Left hindlimb (tissue), 1 donor: ENCODE measurements at places on chromosomes 6 and 20.

GRCh38 chr20:21357844-21358243, 39.5 kb downstream of the NKX2-4 start:
- DNase-seq: no peak

DNA sequence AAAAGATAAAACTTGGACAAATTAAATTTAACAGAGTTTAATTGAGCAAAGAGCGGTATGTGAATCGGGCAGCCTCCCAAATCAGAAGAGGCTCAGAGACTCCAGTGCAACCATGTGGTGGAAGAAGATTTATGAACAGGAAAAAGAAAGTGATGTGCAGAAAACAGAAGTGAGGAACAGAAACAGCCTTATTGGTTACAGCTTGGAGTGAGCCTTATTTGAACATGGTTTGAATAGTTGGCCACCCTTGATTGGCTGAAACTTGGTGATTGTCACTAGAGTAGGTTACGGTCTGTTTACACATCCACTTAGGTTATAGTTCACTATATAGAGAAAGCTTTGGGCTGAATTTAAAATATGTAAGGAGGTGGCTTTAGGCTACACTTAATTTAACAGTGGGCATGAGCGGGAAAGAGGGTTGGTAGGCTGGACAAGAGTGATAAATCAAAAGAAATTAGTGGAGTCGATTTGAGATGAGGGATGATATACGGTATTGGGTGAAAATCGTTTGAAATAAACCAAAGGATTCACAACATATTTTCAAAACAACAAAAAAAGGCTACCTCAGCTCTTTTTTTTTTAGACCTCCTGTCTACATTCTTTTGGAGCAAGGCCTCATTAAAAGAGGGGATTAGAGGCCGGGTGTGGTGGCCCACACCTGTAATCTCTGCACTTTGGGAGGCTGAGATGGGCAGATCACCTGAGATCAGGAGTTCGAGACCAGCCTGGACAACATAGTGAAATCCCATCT, 84.3 kb upstream of the PREP start:
- DNase-seq: no peak

- DNase-seq: no peak
Measured at GRCh38 chr6:114007516-114007915, 36.6 kb upstream of the HDAC2 start.

DNA sequence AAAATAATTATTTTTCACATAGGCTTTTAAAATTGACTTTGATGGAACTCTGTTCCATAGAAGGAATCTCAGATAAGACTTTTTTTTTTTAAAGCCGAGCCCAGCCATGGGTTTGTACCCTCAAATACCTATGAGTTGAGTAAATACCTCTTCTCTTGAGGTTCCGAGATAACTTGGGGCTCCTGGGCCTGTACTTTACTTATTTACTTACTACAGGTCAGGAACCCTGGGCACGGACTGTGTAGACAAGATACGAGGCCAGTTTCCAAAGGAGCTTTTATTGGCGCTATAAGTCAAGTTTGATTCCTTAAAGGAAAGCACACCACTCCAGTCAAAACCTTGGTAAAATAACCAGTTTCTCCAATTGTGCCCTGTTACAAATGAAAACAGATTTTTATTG, 7.5 kb downstream of the AFG1L start:
- no peak for DNase-seq

DNA sequence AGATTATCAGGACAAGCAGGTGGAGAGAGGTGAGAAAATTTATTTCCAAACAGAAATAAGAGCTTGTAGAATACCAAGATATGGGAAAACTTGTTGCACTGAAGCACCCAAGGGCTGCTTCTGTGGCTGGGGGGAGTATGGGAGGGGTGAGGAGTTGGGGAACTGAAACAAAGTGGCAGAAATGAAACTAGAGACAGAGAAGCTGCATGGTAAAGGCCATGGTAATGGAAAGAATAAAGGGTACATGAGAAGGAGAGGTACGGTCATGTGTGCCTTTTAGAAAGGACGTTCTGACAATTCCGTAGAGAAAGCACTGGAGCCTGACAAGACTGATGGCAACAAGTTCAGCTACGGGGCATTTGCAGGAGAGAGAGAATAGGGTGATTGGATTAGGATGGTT, 51.6 kb upstream of the RIN2 start:
- DNase-seq: no peak

DNA sequence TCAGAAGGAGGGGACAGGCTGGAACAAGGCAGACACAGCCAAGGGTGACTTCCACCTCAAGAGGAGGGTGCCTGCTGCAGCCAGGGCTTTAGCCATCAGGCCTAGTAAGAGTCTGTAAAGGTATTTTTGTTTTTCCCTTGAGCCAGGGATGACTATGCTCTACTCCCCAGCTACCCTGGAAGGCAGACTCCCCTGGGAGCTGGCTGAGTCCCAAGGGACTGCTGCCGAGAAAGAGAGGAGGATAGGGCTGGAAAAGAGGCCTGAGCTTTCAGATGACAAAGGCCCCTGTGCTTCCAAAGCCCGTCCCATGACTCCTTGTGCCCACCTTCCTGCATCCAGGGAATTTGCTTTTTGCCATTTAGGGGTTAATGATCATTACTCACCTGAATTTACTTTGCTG, 14.0 kb upstream of the GSTA4 start:
- DNase-seq: no peak

- DNase-seq: no peak
Measured at GRCh38 chr6:6696867-6697531, 108.5 kb downstream of the LY86 start.

DNA sequence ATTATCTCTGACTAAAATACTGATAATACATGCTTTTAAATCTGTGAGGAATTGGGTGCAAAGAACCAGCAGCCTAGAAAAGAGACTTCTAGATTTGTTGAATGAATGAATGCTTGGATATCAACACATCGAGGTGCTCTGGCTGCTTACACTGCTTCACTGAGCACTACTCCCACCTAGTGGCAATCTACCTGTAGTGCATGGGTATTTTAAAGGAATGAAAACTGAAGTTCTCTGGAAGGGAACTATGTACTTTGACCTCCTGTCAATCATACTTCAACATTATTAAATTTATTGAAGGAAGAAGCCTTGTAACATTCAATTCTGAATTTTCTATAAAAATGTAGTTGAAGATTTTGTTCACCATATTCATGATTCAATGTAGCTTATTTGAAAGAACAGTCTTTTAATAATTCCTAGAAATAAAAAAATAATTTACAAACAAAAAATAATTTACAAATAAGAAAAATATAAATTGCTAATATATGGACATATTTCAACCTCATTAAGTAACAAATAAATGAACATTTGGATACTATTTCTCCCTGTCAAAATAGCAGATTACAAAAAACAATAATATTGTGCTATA, 111.2 kb upstream of the MMS22L start:
- no peak for DNase-seq

DNA sequence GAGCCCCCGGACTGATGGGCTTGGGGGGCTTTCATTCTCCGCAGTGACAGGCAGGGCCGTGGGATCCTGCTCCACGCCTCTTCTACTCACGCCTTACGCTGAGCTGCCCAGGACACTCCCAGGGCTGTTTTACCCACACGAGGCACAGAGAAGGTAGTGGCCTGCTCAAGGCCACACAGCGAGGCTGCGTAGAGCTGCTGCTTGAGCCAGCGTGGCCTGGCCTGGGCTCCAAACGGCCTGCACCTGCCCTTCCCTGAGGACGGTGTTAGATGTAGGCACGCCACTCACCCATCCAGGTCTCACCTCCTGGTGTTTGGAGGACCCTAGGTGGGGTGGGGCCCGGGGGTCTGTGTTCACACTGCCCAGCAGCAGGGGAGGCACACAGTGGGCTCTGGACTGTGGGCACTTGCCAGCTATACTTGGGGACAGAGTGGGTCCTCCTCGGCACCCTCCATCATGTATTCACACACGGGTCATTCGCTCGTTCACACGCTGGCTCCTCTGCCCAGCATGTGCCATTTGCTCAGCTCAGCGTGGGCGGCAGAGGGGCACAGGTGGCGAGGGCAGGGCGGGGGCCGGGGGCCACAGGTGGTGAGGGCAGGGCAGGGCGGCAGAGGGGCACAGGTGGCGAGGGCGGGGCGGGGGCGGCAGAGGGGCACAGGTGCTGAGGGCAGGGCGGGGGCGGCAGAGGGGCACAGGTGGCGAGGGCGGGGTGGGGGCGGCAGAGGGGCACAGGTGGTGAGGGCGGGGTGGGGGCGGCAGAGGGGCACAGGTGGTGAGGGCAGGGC, 18.4 kb upstream of the RBBP8NL start:
- no peak for DNase-seq

DNA sequence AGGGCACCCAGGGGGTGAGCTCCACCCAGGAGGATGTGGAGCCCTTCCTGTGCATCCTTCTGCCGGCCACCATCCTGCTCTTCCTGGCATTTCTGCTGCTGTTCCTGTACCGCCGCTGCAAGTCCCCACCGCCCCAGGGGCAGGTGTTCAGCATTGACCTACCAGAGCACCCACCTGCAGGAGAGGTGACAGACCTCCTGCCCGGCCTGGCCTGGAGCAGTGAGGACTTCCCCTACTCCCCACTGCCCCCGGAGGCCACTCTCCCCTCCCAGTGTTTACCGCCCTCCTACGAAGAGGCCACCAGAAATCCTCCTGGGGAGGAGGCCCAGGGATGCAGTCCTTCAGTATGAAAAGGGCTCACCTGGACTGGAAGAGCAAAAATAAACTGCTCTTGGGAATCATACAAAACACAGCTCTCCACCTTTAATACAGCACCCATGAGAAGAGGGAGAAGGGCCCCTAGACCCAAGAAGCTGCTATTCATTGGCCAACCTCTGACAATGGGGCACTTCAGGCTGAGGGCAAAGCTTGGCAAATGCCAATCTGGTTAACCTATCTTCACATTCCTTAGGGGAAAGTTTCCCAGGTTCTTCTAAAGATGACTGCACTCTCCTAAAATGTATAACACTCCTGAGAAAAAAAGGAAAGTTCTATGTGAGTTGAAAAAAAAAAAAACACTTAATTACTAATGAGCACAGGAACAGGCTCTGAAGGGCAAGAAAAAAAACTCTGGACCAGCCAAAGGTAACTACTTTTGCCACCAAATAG, 5.0 kb downstream of the SMIM28 start:
- DNase-seq: no peak

DNA sequence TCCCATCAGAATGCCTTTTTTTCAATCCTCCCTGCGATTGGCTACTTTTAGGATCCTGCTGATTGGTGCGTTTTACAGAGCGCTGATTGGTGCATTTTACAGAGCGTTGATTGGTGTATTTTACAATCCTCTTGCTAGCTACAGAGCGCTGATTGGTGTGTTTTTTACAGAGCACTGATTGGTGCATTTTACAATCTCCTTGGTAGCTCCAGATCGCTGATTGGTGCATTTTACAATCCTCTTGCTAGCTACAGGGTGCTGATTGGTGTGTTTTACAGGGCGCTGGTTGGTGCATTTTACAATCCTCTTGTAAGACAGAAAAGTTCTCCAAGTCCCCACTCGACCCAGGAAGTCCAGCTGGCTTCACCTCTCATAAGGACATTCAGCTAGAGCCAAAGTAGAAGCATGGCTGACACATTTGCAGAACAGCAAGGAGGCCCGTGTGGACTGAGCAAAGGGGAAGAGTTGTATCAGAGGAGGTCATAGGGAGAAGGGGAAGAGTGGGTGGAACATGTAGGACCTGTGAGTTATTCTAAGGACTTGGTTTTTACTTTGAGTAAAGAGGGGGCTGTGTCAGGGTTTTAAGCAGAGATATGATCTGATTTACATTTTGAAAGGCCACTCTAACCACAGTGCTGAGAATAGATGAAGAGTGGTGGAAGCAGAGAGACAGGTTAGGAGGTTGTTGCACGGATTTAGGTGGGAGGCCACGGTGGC, 2.6 kb downstream of the ALDH5A1 start:
- DNase-seq: no peak

DNA sequence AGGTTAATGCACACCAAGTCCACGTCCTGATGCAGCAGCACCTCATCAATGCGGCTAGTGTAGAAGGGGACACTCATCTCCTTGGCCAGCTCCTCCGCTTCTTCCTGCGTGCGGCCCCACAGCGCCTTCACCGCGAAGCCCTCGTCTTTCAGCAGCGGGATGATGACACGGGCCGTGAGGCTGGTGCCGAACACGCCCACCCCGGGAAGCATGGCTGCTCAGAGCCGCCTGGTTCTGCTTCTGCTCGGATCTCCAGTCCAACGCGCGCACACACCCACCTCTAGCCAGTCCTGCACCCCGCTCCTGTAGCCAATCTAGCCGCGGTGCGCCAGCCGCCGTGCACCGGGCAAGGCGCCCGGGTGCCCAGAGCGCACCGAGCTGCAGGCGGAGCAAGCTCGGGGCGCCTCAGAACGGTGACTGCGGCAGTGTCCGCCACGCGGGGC, 700 bp downstream of the GFOD1 start:
- DNase-seq: peak; percentile 68

GRCh38 chr6:33861722-33862121, 57.9 kb upstream of the MLN start:
- no peak for DNase-seq

- no peak for DNase-seq
Measured at GRCh38 chr6:142011156-142011555, 121.6 kb upstream of the GJE1 start.

- DNase-seq: no peak
Measured at GRCh38 chr6:37041521-37041920, 36.1 kb downstream of the FGD2 start.

GRCh38 chr6:56851074-56851473, 103.8 kb upstream of the BEND6 start:
- peak; percentile 39 for DNase-seq

GRCh38 chr6:43724914-43725642, 37.5 kb upstream of the MRPS18A start:
- peak; percentile 86 for DNase-seq

GRCh38 chr6:159467473-159468041, 225.5 kb downstream of the SOD2 start:
- no peak for DNase-seq

DNA sequence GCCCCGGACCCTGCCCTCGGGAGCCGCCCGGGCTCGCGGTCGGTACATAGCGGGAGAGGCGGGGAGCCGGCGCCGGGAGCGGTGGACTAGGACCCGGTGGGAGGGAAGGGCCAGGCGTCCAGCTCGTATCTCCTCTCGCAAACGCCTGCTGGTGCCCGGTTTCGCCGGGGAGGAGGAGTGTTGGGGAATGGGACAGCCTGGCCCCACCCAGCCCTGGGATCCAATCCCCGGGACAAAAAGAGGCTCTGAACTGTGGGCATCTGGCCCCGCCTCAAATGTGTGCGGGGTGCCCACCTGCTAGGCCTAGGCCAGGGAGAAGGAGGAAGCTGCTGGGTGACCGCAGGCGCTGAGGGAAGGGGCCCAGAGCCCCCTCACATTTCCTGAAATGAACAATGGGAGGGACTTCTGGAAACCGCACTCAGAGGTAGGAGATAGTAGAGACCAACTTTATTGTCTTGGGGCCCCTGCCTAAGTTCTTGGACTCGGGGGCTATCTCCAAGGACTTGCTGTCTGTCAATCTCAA, at the start of gene KCNK17:
KCNK17 (minus strand) TSS at position 147 of the 523 bp plus-strand sequence; CDS start at position 48, 99 bp downstream.
- DNase-seq: no peak
